T-helper 9 cell (primary cell): ENCODE measurements at places on chromosomes 5 and 9.

- DNase-seq: no peak
Measured at GRCh38 chr5:32503261-32503660, 58.7 kb upstream of the ZFR start.

- no peak for DNase-seq
Measured at GRCh38 chr5:107272954-107273353, 397.8 kb downstream of the EFNA5 start.

DNA sequence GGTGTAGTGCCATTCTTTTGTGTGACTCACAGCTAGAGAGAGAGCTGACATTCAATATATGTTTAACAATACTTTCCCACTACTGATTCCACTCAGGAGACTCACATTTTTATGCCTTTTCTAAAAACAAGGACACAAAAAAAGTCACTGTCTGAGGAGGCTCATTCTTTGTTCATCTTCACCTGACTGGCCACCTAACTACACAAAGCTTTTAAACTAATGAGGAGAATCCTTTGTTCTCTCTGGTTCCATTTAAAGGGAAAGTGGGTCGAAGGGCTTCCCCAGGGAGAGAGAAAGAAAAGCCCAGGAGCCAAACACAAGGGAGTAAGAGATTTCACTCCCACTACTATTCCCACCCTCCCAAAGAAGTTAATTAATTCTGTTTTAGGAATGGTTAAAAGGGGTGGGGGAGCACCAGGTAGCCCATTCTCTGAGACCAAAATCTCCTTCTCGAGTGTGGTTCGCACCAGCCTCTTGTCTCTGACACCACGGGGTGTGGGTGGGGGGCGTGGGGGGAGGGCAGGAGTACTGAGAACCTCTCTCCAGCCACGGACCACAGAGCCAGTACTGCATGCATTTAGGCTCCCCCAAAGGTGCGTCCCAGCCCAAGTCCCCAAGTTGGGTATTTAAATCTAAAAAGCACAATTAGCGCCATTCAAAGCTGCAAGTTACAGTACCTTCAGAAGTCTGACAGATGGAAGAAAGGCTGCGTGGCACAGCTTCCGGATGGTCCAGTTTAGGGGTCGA, 747 bp downstream of the TRPM3 start:
- no peak for DNase-seq

DNA sequence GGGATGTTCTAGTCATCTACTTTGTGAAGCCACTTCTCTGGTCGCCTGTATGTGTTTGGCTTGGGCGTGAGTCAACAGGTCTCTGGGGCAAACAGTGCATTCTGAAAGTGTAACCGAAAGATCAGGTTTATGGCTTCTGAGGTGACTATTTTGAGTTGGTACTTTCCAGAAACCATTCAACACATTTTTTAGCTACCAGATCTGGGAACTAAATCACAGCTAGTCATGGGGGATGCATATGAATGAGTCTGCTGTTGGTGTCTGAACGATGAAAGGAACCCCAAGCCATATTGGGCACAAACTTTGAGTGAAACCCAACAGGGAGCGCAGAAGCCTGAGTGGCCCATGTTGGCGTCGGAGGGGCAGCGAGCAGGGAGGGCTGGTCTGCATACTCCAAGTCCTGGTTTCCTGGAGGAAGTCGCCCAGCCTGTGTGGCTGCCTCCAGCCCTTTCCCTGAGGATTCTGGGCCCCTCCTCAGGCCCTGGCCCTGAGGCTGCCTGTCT, 35.3 kb downstream of the UBE2QL1 start:
- DNase-seq: no peak

DNA sequence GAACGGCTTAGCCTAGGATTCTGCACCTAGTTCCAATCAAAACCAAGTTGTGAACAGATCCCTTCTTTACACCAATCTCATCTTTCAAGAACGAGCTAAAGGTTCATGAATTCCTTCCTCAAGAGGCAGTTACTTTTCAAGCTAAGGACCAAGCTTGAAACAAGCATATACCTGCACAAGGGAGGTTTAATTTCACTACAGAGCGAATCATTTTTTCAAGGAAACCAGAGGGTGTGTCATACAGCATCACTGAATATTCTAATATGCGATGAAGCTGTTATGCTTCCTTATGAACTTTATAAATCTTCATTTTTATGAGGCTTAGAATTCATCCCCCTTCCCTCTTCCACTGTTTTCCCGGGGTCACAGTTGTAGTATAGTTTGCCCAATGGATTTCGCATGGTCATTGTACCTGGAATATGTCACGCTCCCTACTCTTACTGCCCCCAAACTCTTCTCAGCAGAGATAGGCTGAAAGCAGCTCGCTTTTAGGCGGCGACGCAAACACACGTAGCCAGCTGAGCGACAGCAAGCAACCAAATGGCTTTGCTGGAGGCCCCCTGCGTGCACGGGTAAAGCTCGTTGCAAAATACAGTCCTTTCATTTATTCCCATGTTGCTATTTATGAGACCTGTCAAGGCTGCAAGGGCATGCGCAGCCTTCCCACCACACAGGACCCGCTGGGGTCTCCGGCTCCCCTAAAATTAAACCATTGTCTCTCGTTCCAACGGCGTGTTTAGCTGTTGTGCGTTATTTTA, 832 bp downstream of the LMBRD2 start:
- no peak for DNase-seq

GRCh38 chr9:95985440-95986055, 110.1 kb downstream of the ERCC6L2 start:
- no peak for DNase-seq

- DNase-seq: no peak
Measured at GRCh38 chr5:31273161-31273560, 79.7 kb downstream of the CDH6 start.

DNA sequence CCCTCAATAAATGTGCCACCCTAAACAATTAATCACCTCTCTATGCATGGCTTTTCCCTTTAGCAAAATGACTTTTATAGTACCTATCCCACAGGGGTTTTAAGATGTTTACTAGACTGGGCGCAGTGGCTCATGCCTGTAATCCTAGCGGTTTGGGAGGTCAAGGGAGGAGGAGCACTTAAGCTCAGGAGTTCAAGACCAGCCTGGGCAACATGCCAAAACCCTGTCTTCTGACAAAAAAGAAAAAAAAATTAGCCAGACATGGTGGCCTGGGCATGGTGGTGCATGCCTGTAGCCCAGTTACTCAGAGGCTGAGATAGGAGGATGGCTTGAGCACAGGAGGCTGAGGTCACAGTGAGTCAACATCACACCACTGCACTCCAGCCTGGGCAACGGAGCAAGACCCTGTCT, 13.5 kb downstream of the SH3TC2 start:
- no peak for DNase-seq

DNA sequence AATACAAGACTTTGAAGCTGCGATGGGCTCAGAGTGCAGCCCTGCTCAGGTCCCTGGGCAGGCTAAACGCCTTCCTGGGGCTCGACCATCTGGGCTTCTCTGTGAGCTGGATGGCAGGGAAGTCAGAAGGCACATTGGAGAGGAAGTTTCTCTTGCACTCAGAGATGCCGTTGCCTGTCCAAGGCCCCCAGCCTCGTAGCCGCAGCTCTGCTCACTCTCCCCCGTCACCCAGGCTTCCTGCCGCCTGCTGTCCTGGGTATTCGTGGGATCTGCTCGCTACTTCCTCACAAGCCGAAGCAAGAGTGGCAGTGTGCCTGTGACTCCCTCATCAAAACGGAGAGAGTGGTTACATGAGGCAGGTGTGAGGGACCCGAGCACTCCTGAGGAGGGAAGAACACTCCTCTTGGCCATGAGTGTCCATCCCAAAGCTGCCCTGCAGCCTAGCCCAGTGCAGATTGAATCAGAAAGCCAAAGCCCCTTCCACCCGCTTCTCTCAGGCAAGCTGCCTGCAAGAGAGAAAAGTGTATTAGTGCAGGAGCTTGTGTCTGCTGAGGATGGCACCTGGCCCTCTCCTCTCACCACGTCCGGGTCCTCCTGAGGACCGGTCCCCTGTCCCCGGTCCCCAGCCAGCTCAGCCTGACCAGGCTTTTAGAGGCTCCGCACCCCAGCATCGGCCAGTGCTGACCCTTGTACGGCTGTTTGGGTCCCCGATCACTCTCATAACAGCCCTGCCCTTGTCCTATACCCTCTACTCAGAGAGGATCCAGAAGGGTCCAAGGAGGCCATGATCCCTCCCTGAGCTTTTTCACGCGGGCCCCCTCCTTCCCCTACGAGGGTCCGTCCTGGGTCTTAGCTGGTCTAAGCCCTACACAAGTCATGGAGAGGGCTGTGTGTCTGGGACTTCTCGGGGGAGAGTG, 7.3 kb downstream of the FCN2 start:
- DNase-seq: no peak

GRCh38 chr5:53678981-53679660, 118.7 kb downstream of the NDUFS4 start:
- no peak for DNase-seq

DNA sequence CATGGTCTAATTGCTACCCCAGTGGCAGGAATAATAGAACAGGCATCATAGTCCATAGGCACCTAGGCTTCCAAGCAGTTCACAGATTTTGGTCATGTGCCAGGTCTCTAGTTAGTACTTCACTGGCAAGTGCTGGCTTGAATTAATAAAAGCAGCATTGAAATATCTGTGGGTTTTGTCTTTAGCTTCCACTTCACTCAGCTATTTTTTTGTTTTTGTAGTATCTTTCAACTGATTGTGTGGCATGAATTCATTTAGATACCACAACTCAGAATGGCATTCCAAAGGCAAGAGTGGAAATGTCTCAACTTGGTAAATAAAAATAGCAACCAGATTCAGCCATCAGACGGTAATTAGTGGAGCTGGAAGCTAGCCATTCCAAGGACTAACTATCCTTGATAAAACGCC, 27.9 kb upstream of the ITGA2 start:
- DNase-seq: no peak

GRCh38 chr5:134769206-134769605, 10.6 kb downstream of the DDX46 start:
- DNase-seq: no peak

GRCh38 chr5:76379316-76379715, 23.8 kb upstream of the IQGAP2 start:
- DNase-seq: no peak

DNA sequence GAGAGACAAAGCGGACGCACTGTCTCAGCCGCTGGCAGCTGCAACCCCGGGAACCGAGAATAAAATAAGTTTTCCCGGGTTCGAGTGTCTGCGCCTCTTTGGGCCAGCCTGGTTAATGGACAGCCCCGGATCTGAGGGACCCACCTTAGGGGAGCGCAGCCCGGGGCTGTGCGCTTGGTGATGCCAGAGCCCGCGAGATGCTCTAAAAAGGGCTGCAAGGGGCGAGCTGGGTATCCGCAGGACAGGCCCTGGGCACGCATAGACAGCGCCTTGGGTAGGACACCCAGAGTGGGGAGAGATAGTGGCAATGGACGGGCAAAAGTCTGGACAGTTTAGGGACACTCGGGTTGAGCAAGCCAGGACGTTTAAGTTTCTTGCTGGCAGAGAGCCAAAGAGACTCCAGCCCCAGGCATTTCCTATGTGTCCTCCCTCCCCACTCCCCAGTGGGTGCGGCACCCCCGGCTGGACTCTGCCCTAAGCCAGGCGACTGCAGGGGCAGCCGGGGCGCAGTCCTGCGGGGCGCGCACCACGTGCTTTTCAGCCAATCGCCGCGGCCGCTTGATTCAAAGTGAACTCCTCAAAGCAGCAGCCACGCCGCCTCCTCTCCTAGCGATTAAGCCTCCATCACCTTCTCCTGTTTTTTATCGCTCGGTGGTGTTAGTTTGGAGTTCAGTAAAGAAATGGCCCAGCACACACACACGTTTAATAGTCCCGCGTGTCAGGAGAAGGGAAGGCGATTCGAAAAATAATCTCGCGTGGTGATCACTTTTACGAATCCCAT, 616 bp upstream of the ENC1 start:
- DNase-seq: no peak

DNA sequence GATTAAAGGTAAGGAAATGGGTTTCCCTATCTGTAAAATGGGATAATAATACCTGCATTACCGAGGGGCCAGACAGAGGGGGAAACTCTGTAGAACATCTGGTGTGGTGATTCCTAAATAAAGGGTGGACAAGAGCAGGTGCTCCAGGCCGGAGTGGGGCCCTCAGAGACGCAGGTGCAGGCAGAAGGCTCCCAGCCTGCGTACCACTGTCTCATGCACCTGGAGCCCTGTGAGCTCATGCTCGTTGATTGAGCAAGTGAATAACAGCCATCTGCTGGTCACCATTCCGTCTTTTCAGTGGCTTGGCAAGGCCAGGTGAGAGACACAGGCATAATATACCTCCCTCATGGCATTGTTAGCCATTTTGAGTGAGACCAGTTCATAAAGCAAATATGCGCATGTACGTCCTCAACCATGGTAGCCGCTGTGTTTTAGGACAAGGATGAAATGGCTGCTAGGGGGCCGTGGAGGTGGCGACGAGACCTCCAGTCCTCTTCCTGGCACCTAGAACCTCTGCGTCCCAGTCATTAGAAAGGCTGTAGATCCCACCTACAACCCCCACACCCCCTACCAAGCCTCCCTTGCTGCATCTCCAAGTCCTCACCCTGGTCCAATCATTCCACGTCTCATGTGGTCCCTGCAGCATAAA, 198.0 kb upstream of the MVB12B start:
- DNase-seq: no peak

- no peak for DNase-seq
Measured at GRCh38 chr9:82404196-82404870, 415.8 kb downstream of the SPATA31D1 start.

GRCh38 chr9:107982745-107983144, 493.2 kb upstream of the KLF4 start:
- DNase-seq: no peak

DNA sequence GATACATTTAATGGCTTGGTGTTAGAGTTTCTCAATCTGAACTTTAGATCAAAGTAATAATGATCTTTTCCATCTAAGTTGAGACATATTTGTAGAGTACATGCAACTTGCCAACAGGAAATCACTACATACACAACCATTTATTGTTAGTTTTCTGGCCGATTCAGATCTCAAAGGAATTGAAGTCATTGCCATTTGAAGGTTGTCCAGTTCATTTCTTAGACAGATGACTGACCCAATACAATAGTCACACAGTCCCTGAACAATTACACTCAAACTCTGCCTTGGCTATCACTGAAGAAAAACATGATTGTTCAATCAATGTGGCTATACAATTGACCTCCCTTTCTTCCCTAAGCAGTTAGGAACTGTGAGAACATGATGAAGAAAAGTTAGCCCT, 753.2 kb upstream of the RIOK2 start:
- no peak for DNase-seq

DNA sequence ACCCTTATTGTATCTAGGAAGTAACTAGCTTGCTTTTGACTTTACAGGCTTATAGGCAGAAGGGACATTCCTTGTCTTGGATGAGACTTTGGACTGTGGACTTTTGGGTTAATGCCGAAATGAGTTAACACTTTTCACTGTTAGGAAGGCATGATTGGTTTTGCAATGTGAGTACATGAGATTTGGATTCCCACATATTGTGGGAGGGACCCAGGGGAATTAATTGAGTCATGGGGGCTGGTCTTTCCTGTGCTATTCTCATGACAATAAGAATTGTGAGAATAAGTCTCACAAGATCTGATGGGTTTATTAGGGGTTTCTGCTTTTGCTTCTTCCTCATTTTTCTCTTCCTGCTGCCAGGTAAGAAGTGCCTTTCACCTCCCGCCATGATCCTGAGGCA, 417.5 kb downstream of the HINT1 start:
- no peak for DNase-seq

- no peak for DNase-seq
Measured at GRCh38 chr9:112784020-112784785, 33.6 kb downstream of the SNX30 start.

- no peak for DNase-seq
Measured at GRCh38 chr5:110790673-110791072, 51.9 kb downstream of the SLC25A46 start.
